CD4-positive, alpha-beta memory T cell (primary cell): ENCODE measurements at places on chromosomes 16 and 17.

DNA sequence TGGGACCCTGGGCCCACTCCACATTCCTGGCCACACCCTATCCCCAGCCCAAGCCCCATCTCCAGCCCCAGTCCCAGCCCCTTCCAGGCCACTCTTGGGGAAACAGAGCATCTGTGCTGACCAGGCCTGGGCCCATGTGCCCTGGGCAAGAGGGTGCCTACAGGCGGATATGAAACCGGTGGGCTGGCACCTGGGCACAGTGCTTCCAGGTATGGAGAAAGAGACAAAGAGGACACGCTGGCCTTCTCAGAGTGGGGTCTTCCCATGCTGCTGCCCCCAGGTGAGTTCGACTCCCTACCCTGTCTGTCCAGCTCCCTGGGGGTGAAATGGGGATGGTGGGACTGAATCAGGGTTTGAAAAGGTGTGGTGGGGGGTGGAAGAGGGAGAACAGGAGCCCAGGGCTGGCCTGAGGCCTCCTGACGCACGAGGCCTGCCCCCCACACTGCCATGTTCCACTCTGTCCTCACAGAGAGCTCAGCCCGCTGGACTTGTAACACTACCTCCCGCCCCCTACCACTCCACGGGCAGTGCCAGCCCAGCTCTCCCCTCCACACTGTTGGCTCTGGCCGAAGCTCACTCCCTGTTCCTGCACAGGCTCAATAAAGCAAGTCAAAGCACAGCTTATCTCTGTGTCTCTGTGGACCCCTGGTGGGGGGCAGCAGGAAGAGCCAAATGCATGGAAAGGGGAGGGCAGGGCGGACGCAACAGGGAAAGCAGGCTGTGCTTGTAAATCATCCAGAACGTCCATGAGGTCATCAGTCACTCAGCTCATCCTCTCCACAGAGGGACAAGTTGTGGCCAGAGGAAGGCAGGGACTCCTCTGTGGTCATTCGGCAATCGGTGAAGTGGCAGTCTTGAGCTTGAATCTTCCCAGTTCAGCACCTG is 71.1 kb upstream of the TMEM97 start:
- peaks cover 5% of the 10 kb centered on the region for H3K27me3 ChIP-seq
- peaks cover 8% of the 10 kb centered on the region for H3K4me1 ChIP-seq
- no peak overlapping the region for H3K4me3 ChIP-seq
- H3K27ac ChIP-seq = no peak overlapping the region
- no peaks in the 10 kb centered on the region for H3K36me3 ChIP-seq

DNA sequence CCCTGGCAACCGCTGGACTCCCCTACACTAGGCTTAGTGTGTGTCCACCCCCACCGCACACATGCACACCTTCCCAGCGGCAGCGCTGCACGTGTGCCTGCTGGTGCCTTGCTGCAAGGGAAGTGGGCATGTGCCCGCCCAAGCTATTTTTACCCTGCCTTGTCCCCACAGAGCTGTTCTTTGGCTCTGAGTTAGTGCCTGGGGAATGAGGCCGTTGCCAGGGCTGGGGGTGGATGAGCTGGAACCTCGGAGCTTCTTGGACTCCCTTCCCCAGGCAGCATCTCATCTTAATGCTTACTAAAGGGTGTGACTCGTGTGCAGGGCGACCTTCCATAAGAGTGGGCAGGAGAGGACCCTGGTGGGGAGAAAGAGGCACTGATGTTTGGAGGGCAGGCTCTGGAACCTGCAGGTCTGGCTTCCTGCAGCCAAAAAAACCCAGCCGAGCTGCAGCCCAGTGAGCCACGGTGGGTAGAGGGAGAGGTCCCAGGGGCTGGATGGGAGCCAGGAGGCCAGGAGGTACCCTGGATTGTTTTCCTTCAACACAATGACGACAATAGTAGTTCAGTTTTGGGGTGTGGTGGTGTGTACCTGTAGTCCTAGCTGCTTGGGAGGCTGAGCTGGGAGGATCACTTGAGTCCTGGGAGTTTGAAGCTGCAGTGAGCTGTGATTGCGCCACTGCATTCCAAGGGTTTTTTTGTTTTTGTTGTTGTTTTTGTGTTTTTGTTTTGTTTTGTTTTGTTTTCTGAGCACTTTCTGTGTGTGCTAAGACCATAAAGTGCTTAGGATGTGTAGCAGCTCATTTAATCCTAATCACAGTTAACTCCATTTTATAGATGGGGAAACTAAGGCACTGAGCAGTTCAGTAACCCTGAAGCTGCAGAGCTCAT is 119.1 kb downstream of the RAB11FIP4 start:
- no peaks in the 10 kb centered on the region for H3K27me3 ChIP-seq
- peak overlapping the region; percentile 72 for H3K27ac ChIP-seq
- H3K4me3 ChIP-seq = no peak overlapping the region
- no peaks in the 10 kb centered on the region for H3K36me3 ChIP-seq
- H3K4me1 ChIP-seq = peaks cover 58% of the 10 kb centered on the region

- DNase-seq = no peak
- no peak overlapping the region for H3K27ac ChIP-seq
- no peak overlapping the region for H3K4me3 ChIP-seq
- peaks cover 11% of the 10 kb centered on the region for H3K4me1 ChIP-seq
- no peaks in the 10 kb centered on the region for H3K36me3 ChIP-seq
Measured at GRCh38 chr16:58495521-58496331, 4.2 kb upstream of the NDRG4 start.

GRCh38 chr17:30212750-30213149 is 22.7 kb downstream of the SLC6A4 start:
- H3K36me3 ChIP-seq = no peaks in the 10 kb centered on the region
- H3K4me3 ChIP-seq = no peak overlapping the region
- no peaks in the 10 kb centered on the region for H3K4me1 ChIP-seq

GRCh38 chr17:35256629-35257028 is 13.8 kb downstream of the SLFN5 start:
- H3K36me3 ChIP-seq = peaks cover 45% of the 10 kb centered on the region
- peak; percentile 36 for DNase-seq
- H3K27me3 ChIP-seq = no peaks in the 10 kb centered on the region
- H3K4me1 ChIP-seq = peaks cover 86% of the 10 kb centered on the region
- no peak overlapping the region for H3K4me3 ChIP-seq

GRCh38 chr16:75648265-75649076 is 898 bp downstream of the TERF2IP start:
- peak overlapping the region; percentile 94 for H3K4me3 ChIP-seq
- no peaks in the 10 kb centered on the region for H3K27me3 ChIP-seq
- peaks cover 8% of the 10 kb centered on the region for H3K36me3 ChIP-seq
- peak overlapping the region; percentile 98 for H3K27ac ChIP-seq

DNA sequence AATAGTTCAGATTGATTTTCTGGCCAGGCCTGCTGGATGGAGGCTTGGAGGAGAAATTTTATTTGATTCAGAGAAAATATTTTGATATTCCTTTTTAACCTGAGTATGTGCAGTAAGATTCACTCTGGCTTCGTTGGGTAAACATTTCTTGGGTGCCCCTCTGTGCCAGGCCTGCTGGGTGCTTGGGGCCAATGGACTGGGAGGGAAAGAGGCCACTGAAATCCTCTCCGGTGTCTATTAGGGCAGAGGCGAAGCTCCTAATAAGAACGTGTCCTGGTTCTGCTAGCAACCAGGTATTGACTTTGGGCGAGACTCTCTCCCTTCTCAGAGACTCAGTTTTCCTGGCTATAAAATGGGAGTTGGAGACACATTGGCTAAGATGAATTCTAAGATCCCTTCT is 122.5 kb downstream of the CYLD start:
- H3K36me3 ChIP-seq = no peaks in the 10 kb centered on the region
- no peaks in the 10 kb centered on the region for H3K27me3 ChIP-seq
- no peak overlapping the region for H3K27ac ChIP-seq
- H3K4me1 ChIP-seq = no peaks in the 10 kb centered on the region
- H3K4me3 ChIP-seq = no peak overlapping the region

GRCh38 chr16:28943281-28943680 is 7.5 kb upstream of the NFATC2IP start:
- no peak for DNase-seq
- no peaks in the 10 kb centered on the region for H3K27me3 ChIP-seq
- H3K4me3 ChIP-seq = no peak overlapping the region

GRCh38 chr16:73306901-73307413 is 259.0 kb upstream of the ZFHX3 start:
- H3K4me1 ChIP-seq = no peaks in the 10 kb centered on the region
- H3K27ac ChIP-seq = no peak overlapping the region
- DNase-seq = no peak
- H3K27me3 ChIP-seq = no peaks in the 10 kb centered on the region
- no peak overlapping the region for H3K4me3 ChIP-seq
- H3K36me3 ChIP-seq = no peaks in the 10 kb centered on the region

GRCh38 chr16:88926374-88926990 is 50.5 kb downstream of the CBFA2T3 start:
- no peaks in the 10 kb centered on the region for H3K36me3 ChIP-seq
- no peak overlapping the region for H3K4me3 ChIP-seq
- no peaks in the 10 kb centered on the region for H3K4me1 ChIP-seq
- H3K27me3 ChIP-seq = no peaks in the 10 kb centered on the region
- DNase-seq = no peak
